ENCODE measurements at places on chromosomes 5 and 9. TPM values are rescaled to one million over a fixed set of nuclear protein-coding genes. Genes with fewer than 3 reads are reported as not detected.

GRCh38 chr5:53172630-53173029, 63.1 kb upstream of the MOCS2 start:
- DNase-seq: no peak

DNA sequence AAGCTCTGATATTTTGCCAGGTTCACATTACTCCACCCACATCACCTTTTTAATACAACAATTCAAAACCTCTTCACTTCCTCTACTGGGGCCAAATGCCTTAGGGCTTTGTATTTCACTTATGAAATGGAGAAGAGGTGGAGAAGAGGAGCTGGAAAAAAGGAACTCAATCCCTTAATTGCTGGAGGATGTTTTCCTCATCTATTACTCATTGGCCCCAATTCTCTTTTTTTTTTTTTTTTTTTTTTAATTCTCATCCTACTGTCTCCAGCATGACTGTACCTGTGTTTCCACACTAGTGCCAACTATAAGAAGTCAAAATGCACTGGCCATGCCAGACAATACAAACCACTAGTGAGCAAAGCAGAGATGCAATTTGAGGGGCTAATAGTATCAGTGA, 20.9 kb downstream of the FAM13B start:
- no peak for DNase-seq

Gene PRRC1
- 47.8 TPM for total RNA-seq

DNA sequence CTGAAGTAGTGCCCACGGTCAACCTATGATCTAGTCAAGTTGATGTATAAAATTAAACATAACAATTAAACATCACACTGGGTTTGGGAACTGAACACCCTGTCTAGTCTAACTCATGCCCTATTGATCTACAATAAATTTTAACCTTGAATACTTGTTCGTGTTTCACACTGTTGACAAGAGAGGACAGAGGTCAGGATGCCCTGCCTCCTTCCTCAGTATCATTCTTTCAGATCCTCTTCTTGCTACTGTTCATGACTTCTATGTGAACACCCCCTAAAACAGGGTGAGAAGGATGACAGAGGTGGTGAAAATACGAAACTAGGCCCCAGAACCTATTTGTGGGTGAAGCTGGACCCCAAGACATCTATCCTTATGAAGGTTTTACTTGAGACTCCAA, 8.1 kb upstream of the MAT2B start:
- no peak for DNase-seq

DNA sequence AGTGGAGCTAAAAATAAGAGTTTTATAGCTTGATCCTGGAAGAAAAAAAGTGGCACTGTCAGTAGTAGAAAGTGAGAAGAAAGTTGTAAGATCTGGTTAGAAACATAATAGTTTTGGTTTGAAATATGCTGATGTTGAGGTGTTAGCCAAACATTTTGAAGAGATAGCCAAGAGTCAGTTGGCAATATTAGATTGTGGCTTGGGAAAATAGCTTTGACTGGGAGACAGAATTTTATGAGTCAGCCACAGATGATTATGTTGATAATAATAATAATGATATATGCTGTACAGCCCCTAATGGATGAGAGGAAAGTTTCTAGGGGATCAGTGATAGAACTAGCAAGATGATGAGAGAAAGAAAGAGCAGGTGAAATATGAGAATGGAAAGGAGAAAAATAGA, 12.4 kb upstream of the CDH18 start:
- DNase-seq: no peak

- peak; percentile 75 for DNase-seq
These were observed 29.2 kb downstream of the RUSC2 start for GRCh38 chr9:35518981-35519679.

Gene SEC61B
- total RNA-seq: 152 TPM

GRCh38 chr5:165508286-165508685, 2002.9 kb downstream of the MAT2B start:
- no peak for DNase-seq

Gene POLR3G
- 20.7 TPM for total RNA-seq

DNA sequence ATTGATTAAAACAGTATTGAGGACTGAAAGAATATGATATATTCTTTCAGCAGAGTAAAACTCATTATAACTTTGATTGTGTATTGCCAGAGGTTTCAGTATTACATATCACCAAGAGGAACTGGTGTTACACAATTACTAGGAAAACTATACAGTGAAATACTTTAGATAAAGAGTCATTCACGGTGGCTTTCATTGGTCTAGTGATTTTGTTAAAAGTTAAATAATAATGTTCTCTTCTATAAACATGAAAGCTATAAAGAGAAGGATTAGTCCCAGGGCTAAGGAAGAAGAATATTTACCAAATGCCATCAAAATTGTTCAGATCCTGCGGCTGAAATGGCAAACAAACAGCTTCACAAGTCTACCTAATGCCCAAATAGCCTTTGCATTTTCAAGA, 306.2 kb downstream of the SEMA5A start:
- no peak for DNase-seq

Gene GPR151
- not detected for total RNA-seq

Gene RNF180
- total RNA-seq: 2.4 TPM

GRCh38 chr9:68730570-68731235, 25.7 kb downstream of the PIP5K1B start:
- no peak for DNase-seq

DNA sequence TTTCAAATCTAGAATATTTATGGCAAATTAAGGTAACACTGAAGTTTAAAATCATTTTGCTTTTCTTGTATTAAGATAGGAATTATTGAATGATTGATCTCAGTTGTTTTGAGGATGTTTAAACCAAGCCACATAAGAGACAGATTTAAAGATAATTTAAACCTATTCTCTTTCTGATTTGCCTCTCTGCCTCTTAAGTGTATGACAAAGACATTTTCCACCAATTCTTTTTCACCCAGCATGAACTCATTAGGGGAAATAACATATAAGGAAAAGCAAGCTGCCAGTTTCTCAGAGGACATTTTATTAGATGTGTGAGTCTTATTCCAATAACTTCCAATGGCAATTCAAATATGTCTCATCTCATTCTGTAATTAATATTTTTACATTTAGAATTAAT, 568.3 kb upstream of the MEF2C start:
- no peak for DNase-seq

GRCh38 chr5:151671950-151672349, 14.8 kb downstream of the SPARC start:
- DNase-seq: no peak

GRCh38 chr5:10498350-10498749, 56.7 kb downstream of the ROPN1L start:
- DNase-seq: no peak

DNA sequence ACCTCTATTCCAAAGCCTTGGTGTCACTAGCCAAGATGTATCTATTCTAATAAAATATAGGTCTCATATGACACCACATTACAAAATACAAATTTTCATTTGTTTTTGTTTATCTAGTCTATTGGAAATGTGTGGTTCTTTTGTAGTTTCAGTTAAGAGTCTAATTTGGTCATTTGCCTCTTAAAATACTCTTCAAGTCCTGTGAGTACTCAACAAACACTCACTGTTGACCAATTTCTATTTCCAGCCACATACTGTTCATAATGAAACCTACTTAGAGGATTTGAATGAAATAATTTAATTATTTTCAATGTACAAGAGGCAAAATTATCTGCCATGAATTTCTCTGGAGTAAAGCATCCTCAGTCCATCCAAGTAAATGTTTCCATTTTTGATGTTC, 40.6 kb downstream of the SLC1A3 start:
- no peak for DNase-seq

Gene TMEM250
- 49.5 TPM for total RNA-seq

DNA sequence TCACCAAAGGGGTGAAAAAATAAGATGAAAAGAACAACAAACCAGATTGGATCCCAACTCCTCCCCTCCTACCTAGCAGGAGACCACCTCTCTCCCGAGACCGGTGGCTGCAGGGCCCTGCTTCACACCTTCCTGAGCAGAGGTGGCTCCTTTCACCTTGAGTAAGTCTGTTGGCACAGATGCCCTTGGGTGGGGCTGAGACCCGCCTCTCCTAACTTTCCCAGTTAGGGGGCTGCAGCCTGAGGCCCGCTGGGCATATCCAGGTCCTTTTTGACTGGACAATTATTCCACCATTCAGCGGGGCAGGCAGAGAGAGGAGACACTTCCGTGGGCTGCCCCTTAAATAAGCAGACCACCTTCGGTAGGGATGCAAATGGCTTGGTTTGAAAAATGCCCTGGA, 1.3 kb downstream of the SLC25A48 start:
- DNase-seq: no peak

Gene CDKN2B-AS1
- total RNA-seq: not detected

Gene SLIT3
- 3.5 TPM for total RNA-seq

DNA sequence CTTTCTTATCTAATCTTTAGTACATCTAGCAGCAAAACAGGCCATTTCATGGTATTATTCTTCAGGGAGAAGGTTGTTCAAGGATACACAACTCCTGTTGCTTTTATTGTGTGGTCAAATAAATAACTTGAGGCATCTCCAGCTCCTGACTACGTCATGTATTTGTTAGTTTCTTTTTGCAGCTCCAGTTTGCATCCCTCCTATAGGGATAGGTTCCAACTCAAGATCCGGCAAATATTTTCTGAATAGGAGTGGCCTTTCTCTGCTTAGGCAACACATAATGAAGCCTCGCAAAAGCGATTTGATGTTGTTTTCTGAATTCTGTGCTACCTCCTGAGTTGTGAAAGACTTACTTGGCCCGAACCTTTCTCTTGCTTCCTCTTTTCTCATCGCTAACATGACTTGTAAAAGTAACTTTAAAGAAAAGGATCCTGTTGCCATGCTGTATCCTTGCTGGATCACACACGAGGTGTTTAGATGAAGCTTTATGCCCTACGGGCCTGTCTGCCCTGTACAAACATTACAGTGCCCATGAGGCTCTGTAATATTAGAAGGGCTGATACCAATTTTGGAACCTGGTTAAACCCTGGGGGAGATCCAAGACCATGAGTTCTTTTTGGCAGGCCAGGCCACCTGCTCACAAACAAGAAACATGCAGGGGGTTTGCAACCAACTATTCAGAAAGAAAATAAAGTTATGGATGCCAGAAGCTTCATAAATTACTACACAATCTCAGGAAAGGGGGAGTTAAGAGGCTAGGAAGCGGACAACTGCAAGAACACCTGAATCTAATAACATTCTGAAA, 149.8 kb upstream of the FGF10 start:
- no peak for DNase-seq

DNA sequence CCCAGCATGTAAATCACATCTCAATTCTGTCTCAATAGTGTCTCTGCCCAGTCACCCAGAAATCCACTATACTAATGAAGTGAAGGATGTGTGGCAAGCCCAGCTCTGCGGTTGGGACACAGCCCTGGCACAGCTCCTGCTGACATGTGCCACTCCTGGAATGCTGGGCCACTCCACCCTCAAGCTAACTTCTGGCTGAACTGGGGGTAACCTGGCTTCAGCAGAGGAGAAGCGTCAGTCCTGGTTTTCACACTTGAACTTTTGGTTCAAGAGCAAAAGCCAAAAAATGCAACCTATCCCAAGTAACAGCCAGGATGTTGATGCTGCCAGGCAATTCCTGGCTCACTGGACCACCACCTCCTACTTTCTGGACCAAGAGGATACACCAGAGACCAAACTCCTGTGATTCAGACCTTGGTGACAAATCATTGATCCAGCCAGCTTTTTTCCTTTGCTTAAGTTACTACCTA, 86.4 kb downstream of the ARRDC3 start:
- peak; percentile 83 for DNase-seq

DNA sequence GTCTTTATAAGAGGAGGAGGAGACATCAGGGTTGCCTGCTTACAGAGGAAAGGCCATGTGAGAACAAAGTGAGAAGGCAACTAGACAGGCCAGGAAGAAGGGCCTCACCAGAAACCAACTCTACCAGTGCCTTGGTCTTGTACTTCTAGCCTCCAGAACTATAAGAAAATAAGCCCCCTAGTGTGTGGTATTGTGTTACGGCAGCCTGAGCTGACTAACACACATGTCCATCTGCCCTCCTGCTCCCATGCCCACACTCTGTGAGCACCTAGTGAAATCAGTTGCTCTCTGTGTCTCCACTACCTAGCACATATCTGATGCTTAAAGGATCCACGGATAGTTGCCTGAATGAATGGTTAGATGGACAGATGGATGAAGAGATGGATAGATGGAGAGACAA, 6.9 kb downstream of the AK3 start:
- no peak for DNase-seq

- DNase-seq: no peak
These were observed 305.2 kb downstream of the KIAA0825 start for GRCh38 chr5:94313188-94313587.

DNA sequence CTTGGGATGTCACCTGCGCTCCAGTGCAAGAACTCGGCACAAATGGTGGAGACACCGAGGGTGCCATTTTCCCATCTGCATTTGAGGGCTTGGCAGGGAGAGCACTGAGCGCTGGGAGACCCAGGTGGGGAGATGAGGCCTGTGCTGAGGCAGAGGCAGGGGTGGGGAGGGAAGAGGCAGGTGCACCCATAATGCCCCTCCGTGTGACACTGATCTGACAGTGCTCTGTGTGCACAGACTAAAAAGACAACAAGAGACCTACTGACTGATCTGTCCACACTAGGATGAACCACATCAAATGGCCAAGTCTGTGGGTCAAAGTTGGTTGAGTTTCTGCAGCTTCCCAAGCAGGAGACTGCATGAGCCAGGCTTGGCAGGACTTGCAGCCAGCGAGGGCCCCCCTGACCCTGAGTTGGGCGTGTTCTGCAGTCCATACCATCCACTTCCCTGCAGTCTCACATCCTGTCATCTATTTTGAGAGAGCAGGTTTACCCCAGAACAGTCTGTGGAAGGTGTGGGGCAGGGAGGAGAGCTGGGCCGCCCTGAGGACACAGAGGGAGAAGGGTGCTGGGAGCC, 41.9 kb downstream of the NEK6 start:
- no peak for DNase-seq

Gene ESM1
- 5.0 TPM for total RNA-seq

DNA sequence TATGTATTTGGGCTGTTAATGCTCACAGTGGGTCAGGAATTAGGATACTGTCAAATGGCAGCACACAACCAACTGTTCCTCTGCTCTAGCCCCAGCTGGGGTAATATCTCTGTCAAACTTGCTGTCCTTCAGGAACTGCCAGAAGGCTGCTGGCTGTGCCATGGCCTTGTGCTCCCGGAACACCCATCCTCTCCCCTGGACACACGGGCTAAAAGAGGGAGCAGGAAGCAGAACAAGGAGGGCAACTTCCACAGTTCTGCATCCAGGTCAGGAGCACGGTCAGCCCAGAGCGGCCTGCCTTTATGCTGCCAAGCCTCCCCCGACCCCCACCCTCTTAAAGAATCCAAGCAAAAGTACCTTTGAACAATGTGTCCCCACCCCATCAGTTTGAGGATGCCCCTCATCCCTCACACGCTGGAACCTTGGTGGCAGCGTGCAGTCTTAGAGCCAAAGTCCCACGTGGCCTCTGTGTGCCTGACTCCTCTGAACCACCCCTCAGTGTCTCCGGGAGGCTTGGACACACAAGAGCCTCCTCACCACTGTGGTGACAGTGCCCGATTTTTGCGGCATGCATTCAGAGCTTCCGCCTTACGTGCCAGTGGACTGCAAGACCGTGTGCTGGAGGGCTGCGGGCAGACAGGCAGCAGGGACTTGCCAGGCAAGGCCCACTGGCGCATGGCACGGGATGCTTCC, 60.8 kb downstream of the PSMB7 start:
- no peak for DNase-seq

Data from Daoy (cell line).